ENCODE measurements at places on chromosomes 7 and 10.

DNA sequence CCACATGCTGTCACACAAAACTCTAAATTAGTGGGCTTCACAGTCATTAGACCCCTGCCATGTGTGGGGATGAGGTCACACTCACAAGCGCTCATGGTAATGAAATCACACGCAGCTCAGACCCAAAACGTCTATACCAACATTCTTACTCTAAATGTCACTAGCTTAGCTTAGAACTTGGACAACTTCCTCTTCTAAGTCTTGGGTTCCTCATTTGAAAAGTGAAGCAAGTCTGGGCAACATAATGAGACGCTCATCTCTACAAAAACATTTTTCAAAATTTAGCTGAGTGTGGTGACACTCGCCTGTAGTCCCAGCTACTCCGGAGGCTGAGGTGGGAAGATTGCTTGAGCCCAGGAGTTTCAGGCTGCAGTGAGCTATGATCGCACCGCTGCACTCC is 92.7 kb upstream of the MACROH2A2 start:
- no peak for DNase-seq

- no peak for DNase-seq
Observed at GRCh38 chr7:53446170-53446569, 410.7 kb downstream of the POM121L12 start.

DNA sequence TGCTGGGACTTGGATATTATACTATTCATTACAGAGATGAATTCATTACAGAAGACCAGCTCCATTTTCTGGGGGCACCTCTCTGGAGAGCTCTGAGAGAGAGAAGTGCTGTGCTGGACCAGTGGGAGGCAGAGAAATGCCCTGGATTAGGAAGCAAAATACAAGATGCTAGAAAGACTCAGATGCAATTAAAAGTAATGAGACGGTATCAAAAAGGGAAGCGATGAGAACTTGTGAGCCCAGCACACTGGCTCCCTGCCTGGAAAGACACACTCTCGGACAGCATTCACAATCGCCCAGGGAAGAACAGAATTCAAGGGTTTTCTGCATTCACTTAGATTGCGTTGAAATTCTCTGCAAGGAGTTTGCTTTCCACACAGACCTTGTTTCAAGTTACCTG is 3.5 kb upstream of the FRAT2 start:
- DNase-seq = no peak

GRCh38 chr10:43574906-43575305 is 490 bp upstream of the ZNF239 start:
- DNase-seq = no peak

GRCh38 chr10:28125701-28126100 is 126.8 kb upstream of the ODAD2 start:
- DNase-seq = no peak

DNA sequence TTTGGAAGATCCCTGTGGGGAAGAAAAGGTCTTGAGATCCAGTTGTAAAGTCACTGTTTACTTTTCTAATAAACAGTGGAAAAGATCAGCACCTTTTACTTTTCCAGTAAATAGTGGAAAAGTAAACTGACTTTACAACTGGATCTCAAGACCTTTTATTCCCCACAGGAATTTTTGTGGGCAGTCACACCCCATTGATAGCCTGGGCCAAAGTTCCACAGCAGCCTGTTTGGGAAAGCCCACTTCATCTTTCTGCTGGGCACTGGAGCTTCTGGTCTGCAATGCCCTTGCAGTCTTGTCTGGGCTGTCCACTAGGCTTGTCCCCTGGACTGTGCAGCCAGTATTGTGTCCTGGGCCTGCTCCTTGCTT is 50.2 kb downstream of the ADCY1 start:
- no peak for DNase-seq

GRCh38 chr10:79079054-79079397 is 10.3 kb downstream of the ZMIZ1 start:
- no peak for DNase-seq

- no peak for DNase-seq
Observed at GRCh38 chr7:79199961-79200360, 253.5 kb downstream of the MAGI2 start.

DNA sequence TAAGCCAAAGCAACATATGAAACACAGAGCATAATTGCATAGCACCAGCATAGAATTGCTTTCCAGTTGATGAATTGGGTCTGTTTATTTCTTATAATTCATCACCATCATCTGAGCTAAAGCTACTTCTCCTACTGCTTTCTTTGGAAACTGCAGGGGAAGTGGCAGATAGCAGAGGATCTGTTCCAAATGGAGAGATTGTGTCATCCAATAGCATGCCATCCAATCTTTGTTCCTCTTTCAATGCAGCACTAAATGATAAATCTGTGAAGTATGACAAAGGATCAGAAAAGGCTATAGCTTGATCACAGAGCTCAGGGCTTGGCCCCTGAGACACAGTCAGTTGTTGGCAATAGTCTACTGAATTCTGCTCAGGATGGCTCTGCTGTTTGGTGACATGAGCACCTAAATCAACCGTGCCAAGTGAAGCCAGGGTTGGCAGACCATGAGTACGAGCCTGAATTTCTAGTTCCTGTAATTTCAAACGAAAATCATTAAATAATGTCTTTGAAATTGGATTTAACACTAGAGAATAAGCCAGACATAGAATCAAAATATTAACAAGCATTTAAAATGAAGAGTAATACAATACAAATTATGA is 90.0 kb downstream of the TFEC start:
- no peak for DNase-seq

DNA sequence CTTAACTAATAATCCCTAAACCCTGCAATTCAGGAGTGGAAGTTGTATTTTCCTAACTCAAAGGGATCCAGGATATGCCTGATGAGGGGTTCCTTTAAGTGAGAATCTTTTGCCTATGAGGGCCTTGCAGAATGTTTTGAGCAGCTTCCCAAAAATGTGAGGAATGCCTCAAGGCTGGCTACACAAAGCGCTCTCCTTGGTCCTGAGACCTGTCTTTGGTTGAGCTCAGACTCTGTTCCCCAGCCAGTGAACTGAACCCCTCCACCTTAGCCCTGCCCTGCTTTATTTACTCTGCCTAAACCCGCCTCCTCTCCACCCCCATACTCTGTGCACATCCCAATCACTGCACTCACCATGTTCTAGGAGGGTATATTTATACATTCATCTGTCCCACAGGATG is 108.6 kb downstream of the NRCAM start:
- no peak for DNase-seq

GRCh38 chr10:109239371-109239770 is 683.9 kb downstream of the XPNPEP1 start:
- DNase-seq = no peak

GRCh38 chr10:20785174-20785573 is 111.9 kb downstream of the NEBL start:
- no peak for DNase-seq

DNA sequence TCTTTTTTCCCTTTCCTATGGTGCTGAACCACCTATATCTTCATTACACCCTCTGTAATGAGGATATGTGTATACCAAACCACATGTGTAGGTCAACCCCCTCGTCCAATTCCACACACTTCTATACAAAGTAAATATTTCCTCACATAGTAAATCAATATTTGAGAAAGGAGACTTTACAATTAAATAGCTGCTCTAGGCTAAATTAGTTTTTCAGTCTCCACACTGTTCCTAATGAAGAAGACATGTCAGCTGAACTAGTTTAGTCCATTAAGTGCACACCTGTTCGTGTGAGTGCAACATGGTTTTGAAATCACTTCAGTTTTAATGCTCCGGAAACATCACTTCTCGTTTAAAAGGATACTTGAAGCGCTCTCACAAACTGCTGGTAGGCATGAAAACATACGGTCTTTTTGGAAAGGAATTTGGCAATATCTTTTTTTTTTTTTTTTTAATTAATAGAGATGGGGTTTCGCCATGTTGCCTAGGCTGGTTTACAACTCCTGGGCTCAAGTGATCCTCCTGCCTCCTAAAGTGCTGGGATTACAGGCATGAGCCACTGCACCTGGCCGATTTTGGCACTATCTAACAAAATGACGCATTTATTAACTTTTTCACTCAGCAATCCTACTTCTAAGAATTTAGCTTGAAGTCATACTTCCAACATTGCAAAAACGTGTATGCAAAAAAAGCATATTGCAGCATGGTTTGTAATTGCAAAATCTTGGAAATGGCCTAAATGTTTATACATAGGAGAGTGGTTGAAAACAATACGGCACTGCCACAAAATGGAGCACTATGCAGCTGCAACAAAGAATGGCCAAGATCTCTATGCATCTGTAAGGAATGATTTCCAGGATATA is 2.1 kb upstream of the XRCC2 start:
- DNase-seq = no peak

GRCh38 chr10:5508161-5508604 is 8.8 kb upstream of the CALML5 start:
- DNase-seq = no peak

DNA sequence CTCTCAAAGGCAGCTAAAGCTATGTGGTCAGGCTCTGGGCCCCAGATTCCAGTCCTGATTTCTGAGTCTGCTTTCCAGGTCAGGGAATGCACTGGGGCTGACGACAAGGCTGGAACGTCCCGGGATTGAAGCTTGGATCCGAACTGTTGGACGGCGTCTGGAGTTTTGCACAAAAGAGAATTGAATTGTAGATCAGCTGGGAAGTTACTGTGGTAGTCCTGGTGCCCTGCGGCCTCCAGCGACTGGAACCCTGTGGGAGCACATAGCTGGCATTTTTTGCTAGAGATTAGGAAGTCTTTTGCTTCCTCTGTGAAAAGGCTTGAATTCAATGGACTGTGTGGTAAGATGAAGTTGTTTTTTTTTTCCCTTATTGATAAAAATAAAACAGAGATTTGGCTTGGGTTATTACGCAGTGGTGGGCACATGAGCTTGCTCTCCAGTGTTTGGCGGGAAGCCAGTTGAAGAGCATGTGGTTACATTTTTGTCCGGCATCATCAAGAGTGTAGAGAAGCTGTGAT is at the start of gene HK1:
HK1 (plus strand) TSS at position 51 of the 518 bp plus-strand sequence.
- DNase-seq = no peak

DNA sequence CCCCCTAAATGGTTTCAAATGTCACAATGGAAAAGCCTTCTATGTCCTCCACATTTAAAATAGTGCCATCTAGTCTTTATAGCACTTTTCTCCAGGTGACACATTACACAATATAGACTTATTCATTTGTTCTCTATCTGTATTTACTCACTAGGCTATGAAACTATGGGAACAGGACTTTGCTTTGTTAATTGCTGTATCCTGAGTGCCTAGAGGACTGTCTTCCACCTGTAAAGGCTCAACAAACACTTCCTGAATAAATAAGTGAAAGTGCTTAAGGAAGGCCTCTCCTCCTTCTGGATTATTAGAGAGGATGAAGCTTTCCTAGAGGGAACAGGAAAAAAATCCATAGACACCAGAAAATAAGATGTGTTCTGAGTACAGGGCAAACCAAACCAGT is 397.6 kb upstream of the LRRN3 start:
- DNase-seq = no peak

- DNase-seq = no peak
Observed at GRCh38 chr10:30036341-30036740, 23.0 kb downstream of the JCAD start.

- no peak for DNase-seq
Observed at GRCh38 chr10:33532901-33533300, 198.4 kb upstream of the NRP1 start.

DNA sequence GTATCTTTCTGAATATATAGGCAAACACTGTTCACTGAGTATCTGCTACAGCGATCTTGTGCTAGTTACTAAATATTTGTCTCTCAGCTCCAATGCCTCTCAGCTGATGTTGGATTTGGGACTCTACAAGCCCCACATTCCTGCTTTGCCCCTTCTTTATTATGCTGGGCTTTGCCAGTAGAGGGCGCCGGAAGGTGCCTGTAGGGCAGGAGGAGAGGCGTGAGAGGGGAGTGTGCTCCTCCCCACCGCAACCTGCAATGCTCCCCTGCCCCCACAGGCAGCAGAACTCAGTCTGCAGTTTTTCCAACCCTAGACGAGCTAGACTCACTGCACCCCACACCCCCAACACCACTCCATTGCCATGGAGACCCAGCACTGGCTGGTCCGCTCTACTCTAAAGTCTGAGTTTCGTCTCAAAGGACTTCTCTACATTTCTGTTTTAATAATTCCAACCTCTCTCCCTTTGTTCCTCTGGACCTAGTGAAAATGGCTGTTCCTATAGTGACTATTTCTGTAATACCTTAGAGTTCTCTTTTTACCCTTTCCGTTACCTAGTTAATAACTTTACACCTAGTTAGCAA is 337.6 kb downstream of the CCSER2 start:
- peak; percentile 3 for DNase-seq

- DNase-seq = no peak
Observed at GRCh38 chr10:110044681-110045080, 36.9 kb downstream of the ADD3 start.

GRCh38 chr7:127209886-127210285 is 42.9 kb downstream of the GRM8 start:
- no peak for DNase-seq

- no peak for DNase-seq
Observed at GRCh38 chr7:112056409-112056808, 149.8 kb downstream of the DOCK4 start.

- DNase-seq = no peak
Observed at GRCh38 chr7:2141651-2142050, 91.1 kb downstream of the MAD1L1 start.

DNA sequence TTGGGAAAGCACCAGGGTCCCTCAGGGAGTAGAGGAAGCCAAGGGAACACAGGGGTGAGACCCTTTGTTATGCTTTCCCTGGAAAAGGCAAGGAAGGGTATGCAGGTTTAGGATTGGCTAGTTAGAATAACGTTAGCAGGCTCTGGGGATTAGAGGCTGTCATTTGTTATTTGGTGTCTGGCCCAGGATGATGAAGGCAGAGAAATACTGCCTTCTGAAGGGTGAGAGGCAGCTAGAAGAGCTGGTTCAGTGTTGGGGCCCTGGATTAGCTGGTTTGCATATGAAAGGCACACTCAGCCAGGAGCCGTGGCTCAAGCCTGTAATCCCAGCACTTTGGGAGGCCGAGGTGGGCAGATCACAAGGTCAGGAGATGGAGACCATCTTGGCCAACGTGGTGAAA is 3.0 kb upstream of the PILRA start:
- no peak for DNase-seq

GRCh38 chr7:92781117-92781720 is 55.2 kb downstream of the CDK6 start:
- DNase-seq = no peak

GRCh38 chr10:122249991-122250750 is 20.9 kb upstream of the BTBD16 start:
- no peak for DNase-seq

DNA sequence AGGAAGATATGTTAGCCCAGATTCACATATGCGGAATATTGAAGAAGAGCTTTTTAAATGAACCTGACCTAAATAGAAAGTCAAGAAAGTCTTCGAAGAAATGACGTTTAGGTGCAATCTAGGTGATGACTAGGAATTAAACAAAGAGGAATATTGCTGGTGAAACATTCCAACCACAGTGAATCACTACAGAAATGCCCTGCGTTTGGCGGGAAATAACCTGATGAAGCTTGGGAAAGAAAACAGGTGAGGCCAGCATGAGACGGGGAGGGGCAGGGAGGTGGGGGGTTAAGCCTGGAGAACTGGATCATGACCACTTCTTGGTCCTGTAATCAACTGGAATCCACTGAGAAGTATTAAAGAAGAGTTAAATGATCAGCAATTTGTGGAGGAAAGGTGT is 299.4 kb upstream of the VSTM2A start:
- DNase-seq = no peak
